ENCODE measurements at places on chromosomes 3 and 15. TPM values are rescaled to one million over a fixed set of nuclear protein-coding genes. Genes with fewer than 3 reads are reported as not detected.

ABHD5 gene
- 21.2 TPM for total RNA-seq

XXYLT1 gene
- total RNA-seq, result 33.9 TPM

MYL3 gene
- not detected for total RNA-seq

ANKUB1 gene
- 1.3 TPM for total RNA-seq

SLC6A1 gene
- 8.8 TPM for total RNA-seq

GP9 gene
- not detected for total RNA-seq

AGBL1 gene
- total RNA-seq, result 1.0 TPM

PLOD2 gene
- total RNA-seq, result 34.1 TPM

MST1R gene
- 0.67 TPM for total RNA-seq

IL17RD gene
- 8.6 TPM for total RNA-seq
